ENCODE measurements at places on chromosomes 5 and 9. TPM values are rescaled to one million over a fixed set of nuclear protein-coding genes. Genes with fewer than 3 reads are reported as not detected.

- no peaks in the 10 kb centered on the region for H3K4me1 ChIP-seq
- H3K4me3 ChIP-seq: no peak overlapping the region
- no peaks in the 10 kb centered on the region for H3K27me3 ChIP-seq
- H3K36me3 ChIP-seq: no peaks in the 10 kb centered on the region
- DNase-seq: no peak
- H3K27ac ChIP-seq: no peak overlapping the region
Observed at GRCh38 chr9:117044241-117044640, 357.1 kb downstream of the TRIM32 start.

The C1QTNF2 gene
- total RNA-seq: 5.1 TPM

DNA sequence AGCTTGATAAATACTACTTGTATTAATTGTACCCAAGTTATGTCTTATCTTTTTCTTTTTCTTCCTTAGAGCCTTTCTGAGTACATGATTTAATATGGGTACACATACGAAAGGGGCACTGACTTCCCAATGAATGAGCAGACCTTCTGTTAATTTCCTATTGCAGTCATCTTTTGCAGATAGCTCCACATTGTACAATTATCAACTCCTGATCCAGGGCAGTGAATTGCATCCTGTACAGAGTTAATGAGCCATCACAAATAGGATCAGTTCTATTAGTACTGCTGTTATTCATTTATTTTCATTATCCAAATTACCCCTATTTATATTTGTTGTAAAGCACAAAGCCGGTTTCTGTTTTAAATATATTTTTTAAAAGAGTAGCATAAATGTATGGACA, 105.6 kb downstream of the ADAMTSL1 start:
- no peaks in the 10 kb centered on the region for H3K4me1 ChIP-seq
- H3K27me3 ChIP-seq: no peaks in the 10 kb centered on the region
- H3K36me3 ChIP-seq: no peaks in the 10 kb centered on the region
- DNase-seq: no peak

DNA sequence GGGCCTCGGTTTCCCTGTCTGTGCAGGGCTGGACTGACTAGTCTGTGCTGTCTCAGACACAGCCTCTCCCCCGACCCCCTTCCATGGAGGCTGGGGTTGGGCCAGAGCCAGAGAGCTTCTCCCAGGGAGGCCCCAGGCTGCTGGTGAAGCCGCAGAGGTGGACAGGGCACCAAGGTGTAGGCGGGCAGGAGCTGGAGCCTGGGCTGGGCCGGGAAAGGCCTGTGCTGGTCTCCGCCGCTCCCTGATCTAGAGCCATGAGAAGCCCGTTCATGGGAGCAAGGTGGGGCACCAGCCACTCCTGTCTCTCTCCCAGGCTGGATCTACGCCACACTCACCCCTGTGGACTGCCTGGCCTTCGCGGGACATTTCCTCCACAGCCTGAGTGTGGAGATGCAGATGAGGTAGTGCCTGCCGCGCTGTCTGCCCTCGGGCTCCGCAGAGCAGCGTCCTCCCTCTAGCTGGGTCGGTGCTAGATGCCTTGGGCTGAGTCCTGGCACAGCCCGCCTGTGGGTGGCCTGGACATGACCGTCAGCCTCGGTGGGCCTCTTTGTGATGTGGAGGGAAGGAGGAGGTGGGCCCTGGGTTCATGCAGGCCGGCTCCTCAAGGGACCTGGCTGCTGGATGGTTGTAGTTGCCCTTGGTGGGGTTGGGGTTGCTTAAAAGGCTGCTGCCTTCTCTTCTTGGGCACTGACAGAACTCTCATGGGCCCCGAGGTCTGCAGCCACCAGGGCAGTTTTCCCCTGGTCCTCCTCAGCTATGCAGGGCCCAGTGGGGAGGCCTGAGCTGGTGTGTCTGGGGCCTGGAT, 79.4 kb downstream of the PHF2 start:
- peaks cover 92% of the 10 kb centered on the region for H3K36me3 ChIP-seq
- no peak overlapping the region for H3K27ac ChIP-seq
- H3K27me3 ChIP-seq: no peaks in the 10 kb centered on the region
- DNase-seq: no peak

DNA sequence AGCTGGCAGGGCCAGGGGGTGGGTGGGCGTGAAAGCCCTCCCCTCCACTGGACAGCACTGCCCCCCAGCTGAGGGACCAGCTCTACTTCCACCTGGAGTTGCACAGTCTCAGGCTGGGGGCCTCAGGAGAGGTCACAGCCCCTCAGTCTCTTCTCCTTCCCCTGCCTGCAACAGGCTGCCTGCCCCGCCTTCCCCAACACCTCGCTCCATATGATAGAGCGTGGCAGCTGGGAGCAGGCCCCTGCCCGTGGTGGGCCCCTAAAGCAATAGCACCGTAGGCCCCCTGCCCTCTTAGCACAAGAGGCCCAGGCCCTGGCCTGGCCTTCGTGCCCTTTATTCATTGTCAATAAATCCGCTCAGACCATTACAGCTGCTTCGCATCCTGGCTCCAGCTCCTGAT, 3.9 kb downstream of the RELL2 start:
- peaks cover 16% of the 10 kb centered on the region for H3K27me3 ChIP-seq
- no peak overlapping the region for H3K27ac ChIP-seq
- no peak for DNase-seq
- no peak overlapping the region for H3K4me3 ChIP-seq
- H3K4me1 ChIP-seq: peaks cover 33% of the 10 kb centered on the region
- H3K36me3 ChIP-seq: peaks cover 32% of the 10 kb centered on the region

DNA sequence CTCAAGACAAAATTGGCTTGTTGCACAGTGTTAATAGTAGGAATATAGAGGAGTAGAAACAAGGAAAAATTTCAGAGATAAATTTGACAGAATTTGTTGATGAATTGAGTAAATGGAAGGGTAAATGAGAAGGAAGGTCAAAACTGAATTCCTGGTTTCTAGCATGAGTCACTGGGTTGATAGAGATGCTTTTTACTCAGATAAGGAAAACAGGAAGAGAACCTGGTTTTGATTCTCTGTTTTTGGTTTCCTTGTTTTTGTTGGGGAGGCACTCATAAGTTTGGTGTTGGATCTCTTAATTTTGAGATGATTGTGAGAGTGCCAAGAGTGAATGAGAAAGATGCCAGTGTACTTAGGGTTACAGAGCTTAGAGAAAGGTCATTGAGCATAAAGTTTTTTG, 7.1 kb downstream of the LRRC70 start:
- H3K4me1 ChIP-seq: no peaks in the 10 kb centered on the region
- H3K27ac ChIP-seq: no peak overlapping the region
- H3K4me3 ChIP-seq: no peak overlapping the region
- no peak for DNase-seq
- H3K27me3 ChIP-seq: no peaks in the 10 kb centered on the region
- H3K36me3 ChIP-seq: no peaks in the 10 kb centered on the region

Measured in spinal cord (tissue), 10 donors.